Dermis blood vessel endothelial cell (primary cell): ENCODE measurements at places on chromosomes 12 and 14. TPM values are rescaled to one million over a fixed set of nuclear protein-coding genes. Genes with fewer than 3 reads are reported as not detected.
A peak's percentile ranks its signal among the peaks of the same experiment; 100 is the strongest.

GRCh38 chr14:59698793-59699192, 122.2 kb upstream of the CCDC175 start:
- DNase-seq: peak; percentile 29

Gene SLCO1A2
- total RNA-seq: 0.17 TPM in 1 of 2 replicates, not detected in the other

Gene MYO1H
- not detected in 2 replicates for total RNA-seq

DNA sequence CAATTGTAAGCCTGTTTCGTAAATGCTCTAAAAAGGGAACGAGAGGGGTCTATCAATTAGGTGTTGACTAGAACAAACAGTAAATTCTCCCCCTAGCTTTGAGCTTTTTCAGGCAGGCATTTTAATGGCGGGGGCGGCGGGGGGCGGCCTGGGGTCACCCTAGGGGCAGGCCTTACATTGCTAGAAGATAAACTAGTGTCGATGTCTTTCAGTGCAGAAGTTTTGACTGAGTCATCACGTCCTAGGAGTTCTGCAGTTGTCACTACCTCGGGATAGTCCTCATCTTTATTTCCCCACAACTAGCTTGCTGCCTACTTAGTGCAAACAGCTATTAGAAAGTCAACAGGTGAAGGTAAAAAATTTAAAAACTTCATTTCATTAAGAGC, 1.6 kb downstream of the ATP6V1D start:
- no peak for DNase-seq

Gene TNFAIP2
- 65.1 and 94.6 TPM in 2 replicates for total RNA-seq

Gene SNAPC1
- total RNA-seq: 27.3 and 32.2 TPM in 2 replicates

DNA sequence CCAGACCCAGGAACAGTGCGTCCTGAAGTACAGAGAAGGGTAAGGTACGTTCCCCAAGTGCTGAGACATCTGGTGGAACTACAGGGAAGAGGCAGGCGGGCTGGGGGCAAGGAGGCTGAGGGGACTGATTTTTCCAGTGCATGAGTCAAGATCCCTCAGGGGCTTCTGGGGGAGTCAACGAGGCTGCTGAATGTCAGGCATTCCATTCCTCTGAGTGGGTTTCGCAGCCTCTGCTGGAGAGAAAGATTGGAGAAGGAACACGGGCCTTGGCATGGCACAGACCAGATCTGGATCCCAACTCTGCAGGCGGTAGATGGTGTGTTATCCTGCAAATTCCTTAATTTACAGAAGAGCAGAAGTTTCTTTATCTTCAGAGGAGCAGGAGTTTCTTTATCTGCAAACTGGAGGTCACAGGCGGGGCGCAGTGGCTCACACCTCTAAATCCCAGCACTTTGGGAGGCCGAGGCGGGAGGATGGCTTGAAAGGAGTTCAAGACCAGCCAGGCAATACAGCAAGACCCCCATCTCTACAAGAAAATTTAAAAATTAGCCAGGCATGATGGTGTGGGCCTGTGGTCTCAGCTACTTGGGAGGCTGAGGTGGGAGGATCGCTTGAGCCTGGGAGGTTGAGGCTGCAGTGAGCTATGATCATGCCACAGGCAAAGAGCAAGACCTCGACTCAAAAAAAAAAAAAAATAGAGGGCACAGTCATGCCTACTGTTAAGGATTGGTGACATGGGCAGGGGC, 132.6 kb upstream of the MAP1LC3B2 start:
- peak; percentile 70 for DNase-seq

Gene RND1
- 3.4 and 10.9 TPM in 2 replicates for total RNA-seq

Gene MARK3
- 65.2 and 74.9 TPM in 2 replicates for total RNA-seq

GRCh38 chr14:35341751-35342488, 49.7 kb downstream of the PSMA6 start:
- DNase-seq: peak; percentile 89

GRCh38 chr14:25178255-25178654, 128.3 kb upstream of the STXBP6 start:
- DNase-seq: no peak

Gene CHURC1
- 60.9 and 62.2 TPM in 2 replicates for total RNA-seq

DNA sequence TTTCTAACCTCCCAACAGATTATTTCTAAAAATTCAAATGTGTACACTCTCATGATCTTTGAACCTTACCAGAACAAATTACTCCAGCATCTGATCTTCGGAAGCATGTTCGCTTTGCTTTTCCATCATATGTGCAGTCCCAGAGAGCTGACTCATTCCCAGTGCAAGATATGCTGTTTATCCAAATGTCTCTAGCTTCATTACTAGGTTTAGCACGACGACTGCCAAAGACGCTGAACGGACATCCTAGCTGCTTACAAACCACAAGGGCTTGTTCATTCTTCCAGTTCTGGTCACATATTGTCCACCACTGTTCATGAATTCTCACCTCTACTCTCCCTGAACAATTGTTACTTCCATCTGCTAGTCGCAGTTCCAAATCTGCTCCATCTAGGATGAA, 40.5 kb downstream of the CD163L1 start:
- DNase-seq: no peak

- peak; percentile 42 for DNase-seq
These were observed 146.4 kb upstream of the LMNTD1 start for GRCh38 chr12:25699454-25699853.

Gene APOF
- total RNA-seq: not detected in 2 replicates

DNA sequence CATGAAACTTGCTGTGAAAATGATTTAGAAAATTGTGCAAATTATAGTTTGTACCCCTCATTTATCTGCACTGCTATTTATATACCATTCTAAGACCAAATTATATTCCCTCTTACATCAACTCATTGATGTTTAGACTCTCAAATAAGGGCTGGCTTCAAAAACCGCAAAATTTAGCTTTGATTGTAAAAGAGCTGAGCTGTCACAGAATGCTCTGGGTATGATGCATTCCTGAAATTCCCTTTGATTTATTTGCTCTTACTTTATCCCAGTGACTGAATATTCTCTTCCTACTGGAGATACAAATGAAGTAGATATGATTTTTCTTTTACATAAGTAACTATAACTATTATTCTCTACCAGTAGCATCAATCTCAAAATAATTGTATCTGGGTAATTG, 78.0 kb upstream of the TMTC2 start:
- no peak for DNase-seq

DNA sequence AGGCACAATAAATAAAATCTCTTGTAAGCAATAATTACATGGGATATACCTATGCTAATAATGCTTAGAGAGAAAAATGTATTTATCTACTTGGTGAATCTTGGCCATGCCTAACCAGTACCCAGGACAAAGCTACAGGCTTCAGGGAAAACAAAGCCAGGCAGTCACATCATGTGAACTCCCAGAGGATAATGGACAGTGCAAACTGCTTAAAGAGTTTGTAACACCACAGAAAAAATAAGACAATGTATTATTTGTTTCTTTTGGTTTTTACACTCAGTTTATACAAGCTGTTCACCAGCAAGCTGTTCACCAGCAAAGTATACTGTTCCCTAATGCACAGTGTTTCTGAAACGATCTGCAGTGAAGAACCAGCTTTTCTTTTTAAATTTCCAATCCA, 38.0 kb downstream of the DICER1 start:
- DNase-seq: no peak

DNA sequence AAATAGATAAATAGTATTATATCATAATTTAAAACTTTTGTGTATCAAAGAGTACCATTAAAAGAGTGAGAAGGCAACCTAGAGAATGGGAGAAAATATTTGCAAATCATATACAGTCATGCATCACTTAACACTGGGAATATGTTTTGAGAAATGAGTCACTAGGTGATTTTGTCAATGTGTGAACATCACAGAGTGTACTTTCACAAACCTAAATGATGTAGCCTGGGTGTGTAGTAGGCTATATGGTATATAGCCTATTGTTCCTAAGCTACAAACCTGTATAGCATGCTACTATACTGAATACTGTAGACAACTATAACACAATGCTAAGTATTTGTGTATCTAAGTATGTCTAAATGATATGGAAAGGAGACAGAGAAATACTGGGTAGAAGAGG, 48.0 kb upstream of the ARID2 start:
- no peak for DNase-seq

- peak; percentile 59 for DNase-seq
These were observed 110.1 kb upstream of the TMEM132D start for GRCh38 chr12:130013771-130014484.

Gene KRT6C
- total RNA-seq: not detected in 2 replicates

- DNase-seq: no peak
These were observed 22.9 kb downstream of the GDF11 start for GRCh38 chr12:55765736-55766290.

- no peak for DNase-seq
These were observed 13.9 kb downstream of the DNM1L start for GRCh38 chr12:32693036-32693435.

DNA sequence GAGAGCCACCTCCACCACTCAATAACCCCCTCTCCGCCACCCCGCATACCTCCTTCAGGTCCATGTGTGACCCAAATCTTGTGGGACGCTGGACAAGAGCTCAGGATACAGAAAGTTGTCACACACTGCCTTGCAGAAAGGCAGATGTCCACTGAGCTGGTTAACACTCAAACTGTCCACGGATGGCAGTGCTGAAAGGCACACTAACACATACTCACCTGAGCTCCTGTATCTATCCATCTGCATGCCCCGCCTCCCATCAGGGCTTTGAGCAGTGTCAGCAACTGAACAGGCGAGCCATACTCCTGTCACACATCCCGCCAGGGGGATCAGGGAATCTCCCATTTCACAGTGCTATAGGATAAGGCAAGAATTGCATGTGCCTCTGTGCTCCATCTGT, 642.0 kb downstream of the GALC start:
- DNase-seq: no peak

DNA sequence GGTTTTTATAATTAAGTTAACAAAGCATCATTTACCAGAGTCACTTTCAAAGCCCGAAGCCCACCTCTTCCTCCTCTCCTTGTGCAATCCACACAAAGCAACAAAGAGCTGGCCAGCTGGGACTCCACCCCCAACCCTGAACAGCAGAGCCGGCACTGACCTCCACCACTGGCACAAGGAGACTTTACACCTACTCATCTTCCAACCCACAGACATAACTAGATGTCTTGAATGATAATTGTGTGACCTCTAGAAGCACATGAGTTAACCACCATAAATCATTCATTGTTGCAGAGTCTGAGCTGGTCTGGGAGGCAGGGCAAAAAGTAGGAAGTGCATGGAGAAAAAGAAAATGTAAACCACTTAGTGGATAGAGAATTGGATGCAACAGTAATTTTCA, 72.2 kb downstream of the ST8SIA1 start:
- no peak for DNase-seq

DNA sequence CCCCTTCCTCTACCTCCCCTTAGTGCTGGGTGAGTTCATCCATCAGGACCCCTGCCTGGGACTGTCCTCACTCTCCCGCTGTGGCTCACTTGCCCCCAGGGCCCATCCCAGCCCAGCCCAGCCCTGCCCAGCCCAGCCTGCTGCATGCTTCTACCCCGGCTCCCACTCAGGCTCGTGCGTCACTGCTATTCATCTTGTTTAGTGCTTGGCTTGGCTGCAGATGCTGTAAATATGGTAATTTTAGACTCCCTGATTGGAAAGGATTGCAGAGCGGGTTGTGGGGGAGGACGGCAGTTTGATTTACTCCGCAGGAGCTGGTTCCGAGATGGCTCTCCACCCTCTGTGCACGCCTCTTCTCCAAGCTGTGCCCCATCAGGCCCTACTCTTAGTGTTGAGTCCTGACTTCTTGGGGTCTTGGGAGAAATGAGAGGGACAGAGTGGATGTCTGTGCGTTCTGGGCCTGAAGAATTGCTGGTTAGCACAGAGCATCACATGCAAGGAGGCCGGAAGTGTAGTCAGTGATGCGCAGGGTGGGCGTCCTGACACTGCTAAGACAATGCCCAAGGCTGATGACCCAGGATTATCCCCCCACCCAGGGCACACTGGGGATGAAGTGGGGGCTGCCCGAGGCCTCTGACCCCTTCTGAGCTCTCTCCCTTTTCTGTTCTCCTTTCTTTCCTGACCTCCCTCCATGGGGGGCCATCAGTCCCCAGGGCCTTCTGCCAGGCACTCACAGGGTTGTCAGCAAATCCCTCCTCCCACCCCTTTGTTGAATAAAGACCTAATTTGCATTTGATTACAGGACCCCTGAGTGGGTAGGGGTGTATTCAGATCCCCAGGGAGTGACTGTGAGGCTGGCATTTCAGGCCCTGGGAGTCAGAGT, 244.4 kb downstream of the ZFP36L1 start:
- no peak for DNase-seq

GRCh38 chr12:86663716-86664115, 407.5 kb upstream of the MGAT4C start:
- no peak for DNase-seq
